Cardiac muscle cell (in vitro differentiated cells and primary cell): ENCODE measurements at places on chromosomes 3 and 15. TPM values are rescaled to one million over a fixed set of nuclear protein-coding genes. Genes with fewer than 3 reads are reported as not detected.

CFAP20DC gene
- total RNA-seq: 0.53 and 1.3 TPM in 2 replicates

SHC4 gene
- 1.5 and 3.1 TPM in 2 replicates for total RNA-seq

DNA sequence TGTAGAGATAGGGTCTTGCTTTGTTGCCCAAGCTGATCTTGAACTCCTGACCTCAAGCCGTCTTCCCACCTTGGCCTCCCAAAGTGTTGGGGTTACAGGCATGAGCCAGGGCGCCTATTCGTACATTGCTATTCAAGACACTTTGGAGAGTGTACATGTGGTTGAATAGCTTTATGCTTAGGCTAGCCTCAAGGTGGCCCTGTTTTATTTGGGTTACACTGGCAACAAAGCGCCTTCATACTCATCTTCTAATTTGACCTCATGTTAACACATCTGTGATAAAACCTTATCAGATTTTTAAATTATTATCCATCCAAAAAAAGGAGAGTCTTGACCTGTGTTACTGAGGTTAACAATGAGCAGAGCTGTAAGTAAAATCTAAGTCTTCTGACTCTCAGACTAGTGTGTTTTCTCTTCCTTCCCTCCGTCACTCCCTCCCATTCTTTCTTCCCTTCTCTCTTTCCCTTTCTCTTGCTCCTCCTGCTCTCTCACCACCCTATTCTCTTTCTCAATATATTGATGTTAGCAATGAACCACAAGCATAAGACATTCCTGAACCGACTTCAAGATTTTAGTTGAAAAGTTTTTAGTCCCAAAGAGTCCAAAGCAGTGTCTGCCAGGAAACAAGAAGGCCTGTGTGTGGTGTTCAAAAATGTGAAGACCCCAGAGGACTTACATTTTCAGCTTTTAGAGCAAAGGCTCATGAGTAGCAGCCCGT lies 603.7 kb upstream of the CFAP20DC start:
- DNase-seq: no peak

GRCh38 chr3:37546876-37547275 lies 314.8 kb upstream of the CTDSPL start:
- DNase-seq: peak; percentile 46

CD200R1 gene
- total RNA-seq: 0.18 and 0.36 TPM in 2 replicates

DNA sequence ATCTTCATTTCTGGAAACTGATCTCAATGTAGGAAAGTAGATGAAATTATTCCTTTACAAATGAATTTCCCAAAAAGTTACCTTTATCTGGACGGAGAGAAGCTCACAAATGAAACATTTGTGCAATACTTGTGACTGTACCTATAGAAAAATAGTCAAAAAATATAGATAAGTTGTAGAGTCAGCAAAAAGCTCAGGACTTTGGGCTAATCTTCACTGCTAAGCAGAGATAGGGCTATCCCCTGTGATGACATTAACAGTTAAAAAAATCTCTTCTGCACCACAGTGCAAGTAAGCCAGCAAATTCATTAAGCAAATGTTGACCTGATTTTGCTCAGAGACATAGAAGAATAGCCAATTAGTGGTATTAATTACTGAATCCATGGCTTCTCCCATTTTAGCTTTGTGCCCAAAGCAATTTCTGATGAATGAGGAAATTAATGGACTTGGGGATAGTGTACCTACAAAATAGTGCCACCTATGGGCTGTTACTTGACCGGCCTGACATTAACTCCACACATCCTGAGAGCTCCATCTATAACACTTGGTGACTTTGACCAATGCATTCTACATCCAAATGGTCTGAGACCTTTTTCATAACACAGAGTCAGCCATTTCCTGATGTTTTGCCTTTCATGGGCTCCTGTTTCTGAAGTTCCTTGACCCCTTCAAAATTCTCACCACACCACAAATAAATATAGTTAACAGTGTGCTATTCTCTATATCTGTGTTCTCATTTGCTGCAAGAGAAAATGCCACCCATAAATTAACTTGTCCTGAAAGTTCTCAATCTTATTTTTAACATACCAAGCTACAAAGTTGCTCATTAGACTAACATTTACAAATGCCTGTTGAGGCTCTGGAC lies 105.0 kb downstream of the SSR3 start:
- peak; percentile 65 for DNase-seq

DNA sequence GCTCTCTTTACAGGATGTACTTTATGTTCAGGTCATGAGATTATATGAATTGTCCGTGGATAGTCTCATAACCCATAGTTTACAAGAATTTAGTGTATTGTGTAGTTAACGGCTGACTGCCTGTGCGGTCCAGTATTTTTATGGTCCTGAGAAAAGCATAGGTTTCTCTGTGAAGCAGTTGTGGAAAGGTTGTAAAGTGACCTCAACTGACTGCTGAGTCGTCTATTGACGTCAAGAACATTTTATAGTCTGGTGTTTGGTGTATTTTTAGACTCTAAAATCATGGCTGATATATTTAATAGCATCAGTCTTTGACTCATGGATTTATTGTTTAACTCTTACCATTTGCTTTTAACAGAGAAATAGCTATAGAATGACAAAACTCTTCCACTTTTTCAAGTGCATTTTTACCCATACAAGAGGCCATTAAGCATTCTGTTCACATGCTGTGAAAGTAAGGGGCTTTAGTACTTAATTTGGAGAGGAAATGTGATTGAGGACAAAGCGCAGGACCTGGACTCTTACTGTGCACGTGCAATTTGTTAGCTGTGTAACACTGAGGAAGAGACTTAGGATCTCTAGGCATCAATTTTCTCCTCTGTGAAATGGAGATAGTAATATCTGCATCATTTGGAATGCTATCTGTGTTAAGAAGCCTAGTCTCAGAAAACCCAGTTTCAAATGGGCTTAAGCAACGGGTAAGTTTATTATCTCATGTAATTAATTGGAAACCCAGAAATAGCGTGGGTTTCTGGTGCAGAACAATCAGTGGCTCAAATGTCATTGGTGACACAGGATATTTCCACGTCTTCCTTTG lies 240.8 kb downstream of the NFKBIZ start:
- peak; percentile 29 for DNase-seq

DNA sequence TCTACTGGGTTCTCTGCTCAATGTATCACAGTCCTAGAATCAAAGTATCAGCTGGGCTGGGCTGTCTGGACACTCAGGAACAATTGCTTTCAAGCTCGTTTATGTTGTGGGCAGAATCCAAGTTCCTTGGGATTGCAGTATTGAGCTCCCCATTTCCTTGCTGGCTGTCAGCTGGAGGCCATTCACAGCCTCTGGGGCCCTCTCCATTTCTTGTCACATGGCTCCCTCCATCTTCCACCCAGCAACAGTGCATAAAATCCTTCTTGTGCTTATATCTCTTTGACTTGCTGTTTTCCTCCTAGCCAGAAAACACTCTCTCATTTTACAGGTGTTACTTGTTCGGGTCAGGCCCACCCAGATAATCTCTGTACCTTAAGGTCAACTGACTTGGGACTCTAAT lies 363.5 kb downstream of the IGSF11 start:
- no peak for DNase-seq

DNA sequence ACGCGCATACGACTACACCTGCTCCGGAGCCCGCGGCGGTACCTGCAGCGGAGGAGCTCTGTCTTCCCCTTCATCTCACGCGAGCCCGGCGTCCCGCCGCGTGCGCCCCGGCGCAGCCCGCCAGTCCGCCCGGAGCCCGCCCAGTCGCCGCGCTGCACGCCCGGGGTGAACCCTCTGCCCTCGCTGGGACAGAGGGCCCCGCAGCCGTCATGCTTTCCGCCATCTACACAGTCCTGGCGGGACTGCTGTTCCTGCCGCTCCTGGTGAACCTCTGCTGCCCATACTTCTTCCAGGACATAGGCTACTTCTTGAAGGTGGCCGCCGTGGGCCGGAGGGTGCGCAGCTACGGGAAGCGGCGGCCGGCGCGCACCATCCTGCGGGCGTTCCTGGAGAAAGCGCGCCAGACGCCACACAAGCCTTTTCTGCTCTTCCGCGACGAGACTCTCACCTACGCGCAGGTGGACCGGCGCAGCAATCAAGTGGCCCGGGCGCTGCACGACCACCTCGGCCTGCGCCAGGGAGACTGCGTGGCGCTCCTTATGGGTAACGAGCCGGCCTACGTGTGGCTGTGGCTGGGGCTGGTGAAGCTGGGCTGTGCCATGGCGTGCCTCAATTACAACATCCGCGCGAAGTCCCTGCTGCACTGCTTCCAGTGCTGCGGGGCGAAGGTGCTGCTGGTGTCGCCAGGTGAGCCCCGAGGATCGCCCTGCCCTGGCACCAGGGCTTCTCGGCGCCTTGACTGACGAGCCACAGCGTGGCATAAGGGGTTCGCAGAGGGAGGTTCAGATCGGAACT lies 420 bp downstream of the SLC27A2 start:
- DNase-seq: peak; percentile 45

DNA sequence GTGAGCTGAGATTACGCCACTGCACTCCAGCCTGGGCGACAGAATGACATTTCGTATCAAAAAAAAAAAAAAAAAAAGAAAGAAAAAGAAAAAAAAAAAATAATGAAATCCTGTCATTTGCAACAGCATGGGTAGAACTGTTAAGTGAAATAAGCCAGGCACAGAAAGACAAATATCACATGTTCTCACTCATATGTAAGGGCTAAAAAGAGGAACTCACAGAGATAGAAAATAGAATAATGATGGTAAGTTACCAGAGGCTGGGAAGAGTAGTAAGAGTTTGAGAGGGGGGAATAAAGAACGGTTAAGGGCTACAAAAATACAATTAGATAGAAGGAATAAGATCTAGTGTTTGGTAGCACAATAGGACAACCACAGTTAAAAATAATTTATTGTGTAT lies 19.7 kb downstream of the DENND6A start:
- DNase-seq: no peak

DNA sequence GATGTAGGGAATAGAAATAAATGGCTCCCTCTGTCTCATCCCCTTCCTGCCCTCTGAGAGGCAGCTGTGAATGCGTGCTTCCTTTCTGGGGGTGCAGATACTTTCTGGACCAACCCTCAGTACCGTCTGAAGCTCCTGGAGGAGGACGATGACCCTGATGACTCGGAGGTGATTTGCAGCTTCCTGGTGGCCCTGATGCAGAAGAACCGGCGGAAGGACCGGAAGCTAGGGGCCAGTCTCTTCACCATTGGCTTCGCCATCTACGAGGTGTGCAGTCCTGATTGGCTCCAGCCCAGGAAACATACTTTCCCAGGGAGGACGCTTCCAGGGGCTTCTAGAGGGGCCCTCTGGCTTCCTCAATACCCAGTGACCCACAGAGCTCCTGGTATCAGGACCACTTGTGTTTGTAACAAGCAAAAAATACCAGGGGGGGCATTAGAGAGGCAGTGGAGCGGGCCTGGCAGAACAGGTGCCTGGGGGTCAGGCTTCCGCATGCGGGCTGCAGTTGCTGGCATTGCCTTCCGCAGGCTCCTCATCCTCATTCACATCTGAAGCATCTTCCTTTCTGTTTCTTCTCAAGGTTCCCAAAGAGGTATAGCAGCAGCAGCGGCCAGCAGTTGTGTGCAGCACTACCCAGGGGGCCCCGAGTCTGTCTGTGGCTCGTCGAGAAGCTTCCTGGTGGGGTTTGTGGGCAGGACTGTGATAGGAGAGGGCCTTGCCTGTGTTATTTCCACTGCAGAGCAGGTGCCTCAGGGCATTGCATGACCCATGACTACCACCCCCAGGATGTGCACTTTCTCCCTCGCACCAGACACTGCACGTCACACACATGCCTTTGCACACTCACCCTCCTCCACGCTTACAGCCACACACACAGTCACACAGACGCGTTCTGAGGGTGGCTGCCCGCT lies 42.5 kb downstream of the CAPN3 start:
- no peak for DNase-seq

GBE1 gene
- total RNA-seq: 27.2 and 44.0 TPM in 2 replicates

CFAP100 gene
- total RNA-seq: not detected in 2 replicates

CD96 gene
- not detected in 2 replicates for total RNA-seq

DNA sequence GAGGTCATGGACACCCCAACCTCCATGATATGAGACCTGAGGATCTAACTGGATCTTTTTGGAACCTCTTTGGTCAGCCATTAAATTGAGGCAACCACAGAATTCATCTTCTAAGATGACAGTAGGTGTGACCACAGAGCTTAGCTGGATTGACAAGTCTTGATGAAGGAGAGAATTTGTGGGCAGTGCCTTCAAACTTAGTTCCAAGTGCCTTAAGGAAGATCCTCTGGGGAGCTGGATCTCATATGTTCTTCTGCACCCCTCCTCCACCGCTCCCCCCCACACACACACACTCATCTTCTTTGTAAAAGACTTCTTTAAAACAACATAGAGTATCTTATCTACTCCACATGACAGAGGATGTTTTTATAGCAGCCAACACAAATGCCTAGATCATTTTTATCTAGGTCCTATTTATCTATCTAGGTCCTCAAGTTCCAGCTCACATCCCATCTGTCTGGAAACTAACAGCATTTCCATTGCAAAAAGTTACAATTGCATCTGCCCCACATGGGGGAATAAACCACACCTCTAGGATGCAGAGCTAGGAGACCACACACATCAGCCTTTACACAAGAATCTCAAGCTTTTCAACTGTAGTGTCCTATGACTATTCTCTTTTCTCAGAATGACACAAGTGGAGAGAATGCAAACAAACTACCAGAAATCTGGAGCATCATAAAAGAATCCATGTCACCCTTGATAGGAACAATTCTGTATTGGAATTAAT lies 37.4 kb downstream of the WWTR1 start:
- peak; percentile 68 for DNase-seq

ACAD11 gene
- 39.6 and 40.1 TPM in 2 replicates for total RNA-seq

DNA sequence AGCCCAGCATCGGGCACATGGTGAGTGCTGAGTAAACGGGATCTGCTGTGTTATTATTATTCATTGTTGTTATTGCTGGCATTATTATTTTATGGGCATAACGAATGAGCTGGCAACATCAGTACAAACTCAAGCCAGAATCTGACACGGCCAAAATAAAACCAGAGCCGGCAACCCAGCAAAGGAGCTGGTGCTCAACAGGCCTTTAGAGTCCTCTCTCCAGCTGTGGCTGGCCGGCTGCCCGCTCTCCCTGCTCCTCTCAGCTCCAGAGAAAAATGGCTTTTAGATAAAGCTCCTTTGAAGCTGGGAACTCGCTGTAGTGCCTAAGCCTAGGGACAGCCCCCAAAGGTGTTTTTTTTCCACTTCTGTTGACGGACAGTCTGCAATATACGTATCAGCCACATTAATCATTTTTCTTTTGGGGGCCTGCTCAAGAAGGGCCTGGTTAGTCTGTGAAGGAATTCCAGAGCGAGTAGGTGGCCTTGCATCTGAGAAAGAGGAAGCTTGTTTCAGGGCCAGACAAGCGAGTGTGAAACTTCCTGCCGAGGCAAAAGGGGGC lies 193.9 kb upstream of the UBE2E1 start:
- DNase-seq: peak; percentile 81

THRB gene
- total RNA-seq: 0.57 and 0.67 TPM in 2 replicates

DNA sequence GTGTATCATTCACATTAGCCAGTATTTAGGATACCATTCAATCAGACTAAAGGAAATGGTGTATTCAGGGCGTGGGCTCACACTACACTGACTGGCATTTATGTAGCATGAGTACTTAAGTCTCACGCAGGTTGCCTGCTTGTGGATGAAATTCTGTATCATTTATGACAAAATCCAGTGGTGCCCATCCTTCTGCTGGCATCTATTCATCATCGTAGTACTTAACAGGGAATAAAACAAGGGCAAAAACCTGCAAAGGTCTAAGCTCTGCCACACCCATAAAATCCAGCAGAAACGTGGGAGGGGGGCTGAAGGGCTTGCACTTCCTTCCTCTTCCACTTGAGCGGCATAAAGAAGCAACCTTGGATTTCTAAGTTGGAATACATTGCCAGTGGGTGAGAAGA lies 2.7 kb downstream of the GAP43 start:
- no peak for DNase-seq

GRCh38 chr3:121896823-121897222 lies 2.6 kb downstream of the SLC15A2 start:
- no peak for DNase-seq

B3GALNT1 gene
- 10.8 and 12.5 TPM in 2 replicates for total RNA-seq
